NCI-H1436 (cell line): ENCODE measurements at places on chromosomes 2 and 18.

DNA sequence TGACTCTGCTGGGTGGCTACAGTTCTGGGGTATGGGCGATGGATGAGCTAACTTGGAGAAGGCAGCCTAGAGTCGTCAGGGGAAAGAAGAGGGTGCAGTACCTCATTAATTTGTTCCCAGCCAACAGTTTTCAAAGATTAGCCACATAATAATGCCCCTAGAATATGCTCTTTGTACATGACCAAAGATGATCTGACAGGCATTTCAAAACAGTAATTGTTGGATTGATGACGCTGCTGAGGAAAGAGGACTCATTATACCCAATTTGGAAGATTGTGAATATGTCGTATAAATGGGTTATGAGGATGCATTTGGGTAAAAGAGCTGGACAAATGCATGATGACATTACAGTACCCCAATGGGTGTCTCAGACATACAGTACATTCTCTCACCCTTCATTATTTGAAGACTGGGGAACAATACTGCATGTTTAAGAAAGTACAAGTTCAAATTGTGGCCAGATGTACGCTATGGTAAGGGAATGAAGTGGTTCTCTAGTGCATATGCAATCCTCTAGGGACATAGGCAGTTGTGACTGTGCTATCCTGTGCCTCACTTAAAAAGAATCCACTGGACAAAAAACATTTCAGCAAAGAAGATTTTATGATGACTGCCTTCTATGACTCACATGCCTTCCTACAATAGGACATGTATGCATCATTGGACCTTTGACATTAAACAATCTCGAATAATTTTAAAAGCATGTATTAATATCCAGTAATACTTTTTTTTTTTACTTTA lies 233.2 kb downstream of the CNTNAP5 start:
- no peak for DNase-seq

DNA sequence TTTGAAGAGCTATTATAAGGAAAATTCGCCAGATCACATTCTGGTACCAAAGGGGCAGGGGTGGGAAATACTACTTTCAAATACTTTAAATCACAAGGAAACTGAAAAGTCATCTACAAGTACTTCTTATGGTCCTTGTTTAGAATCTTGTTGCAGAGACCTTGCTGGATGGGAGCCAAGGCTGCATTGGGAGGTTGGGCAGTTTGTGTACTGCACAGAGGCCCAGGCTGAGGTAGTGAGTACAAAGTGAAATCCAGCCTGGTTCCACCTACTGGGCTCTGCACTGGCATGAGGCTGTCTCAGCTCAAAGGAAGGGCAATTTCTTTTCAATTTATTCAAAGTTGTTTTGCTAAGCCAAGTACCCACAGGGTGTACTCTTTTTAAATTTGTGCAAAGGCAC lies 140.3 kb upstream of the DLX2 start:
- DNase-seq: no peak

- no peak for DNase-seq
Measured at GRCh38 chr18:23401400-23402347, 51.4 kb upstream of the RIOK3 start.

- no peak for DNase-seq
Measured at GRCh38 chr2:67378555-67378954, 18.6 kb upstream of the ETAA1 start.

- DNase-seq: no peak
Measured at GRCh38 chr2:11938196-11938595, 191.8 kb downstream of the LPIN1 start.

DNA sequence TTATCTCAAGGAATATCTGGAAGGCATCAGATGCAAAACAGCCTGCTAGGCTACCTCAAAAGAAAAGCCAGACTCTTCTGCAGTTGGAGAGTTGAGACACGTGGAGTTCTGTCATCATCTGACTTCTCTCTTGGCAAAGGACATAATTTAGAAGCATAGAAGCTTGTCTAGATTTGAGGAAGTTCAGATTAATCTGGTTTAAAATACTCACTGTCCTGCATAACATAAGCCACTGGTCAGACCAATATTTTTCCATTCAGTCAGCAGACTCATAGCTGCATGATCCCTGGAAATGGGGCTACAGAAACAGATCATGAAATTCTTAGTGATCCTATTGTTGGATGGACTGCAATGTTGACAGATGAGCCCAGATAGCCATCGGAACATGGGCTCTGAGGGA lies 349.0 kb downstream of the TXNL1 start:
- no peak for DNase-seq

GRCh38 chr2:227351639-227352038 lies 26.6 kb downstream of the MFF start:
- DNase-seq: no peak

GRCh38 chr2:116319935-116320334 lies 1494.6 kb upstream of the DDX18 start:
- DNase-seq: no peak

DNA sequence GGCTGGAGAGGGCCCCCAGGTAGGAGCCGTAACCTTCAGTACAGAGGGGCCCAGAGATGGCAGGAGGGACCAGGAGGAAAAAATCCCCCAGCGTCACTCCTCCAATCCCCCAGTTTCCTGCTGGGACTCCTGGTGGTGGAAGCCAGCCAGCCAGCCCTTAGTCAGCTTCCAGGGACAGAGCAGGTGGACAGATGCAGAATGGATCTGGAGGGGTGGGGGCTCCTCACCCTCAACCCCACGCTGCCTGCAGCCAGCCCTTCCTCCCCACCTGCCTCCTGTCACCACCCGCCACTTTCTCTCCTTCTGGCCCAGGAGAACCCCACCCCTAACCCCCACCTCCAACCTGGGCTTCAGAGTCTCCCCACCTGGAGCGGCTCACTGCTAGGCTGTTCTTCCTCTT lies 21.1 kb downstream of the EMX1 start:
- no peak for DNase-seq

- no peak for DNase-seq
Measured at GRCh38 chr2:120552800-120553481, 182.7 kb upstream of the GLI2 start.

- no peak for DNase-seq
Measured at GRCh38 chr2:86022661-86023365, 82.9 kb downstream of the POLR1A start.

DNA sequence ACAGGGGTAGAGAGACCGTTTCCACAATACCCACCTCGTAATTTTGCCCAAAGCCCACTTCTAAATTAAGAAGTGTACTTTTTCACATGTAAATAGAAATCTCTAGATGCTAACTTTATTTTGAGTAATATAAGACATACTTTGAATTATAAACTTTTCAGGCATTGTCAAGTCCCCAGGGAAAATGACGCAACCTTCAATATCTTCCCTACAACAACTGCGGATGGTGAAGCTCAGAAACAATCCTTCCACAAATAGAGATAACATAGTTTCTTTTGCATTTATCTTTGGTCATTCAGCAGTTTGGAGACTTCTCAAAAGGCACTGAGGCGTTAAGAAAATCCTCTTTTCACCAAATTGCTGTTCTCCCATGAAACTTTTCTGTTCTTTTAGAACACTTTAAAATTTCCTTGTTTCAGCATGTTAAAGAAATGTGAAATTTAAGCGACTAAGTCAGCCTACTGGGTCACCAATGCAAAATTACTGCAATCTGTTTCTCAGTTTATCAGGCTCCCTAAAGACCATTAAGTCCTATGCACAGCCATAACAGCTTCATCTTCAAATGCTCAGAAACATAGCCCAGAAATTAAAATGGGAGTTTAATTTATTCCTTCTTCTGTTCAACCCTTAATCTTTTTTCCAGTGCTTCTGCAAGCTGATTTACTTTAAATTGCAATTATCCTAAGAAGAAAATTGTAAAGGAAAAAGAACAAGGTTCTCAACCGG lies 118.3 kb upstream of the DNAJC10 start:
- DNase-seq: no peak

GRCh38 chr2:173059971-173060461 lies 15.6 kb upstream of the MAP3K20 start:
- DNase-seq: no peak

DNA sequence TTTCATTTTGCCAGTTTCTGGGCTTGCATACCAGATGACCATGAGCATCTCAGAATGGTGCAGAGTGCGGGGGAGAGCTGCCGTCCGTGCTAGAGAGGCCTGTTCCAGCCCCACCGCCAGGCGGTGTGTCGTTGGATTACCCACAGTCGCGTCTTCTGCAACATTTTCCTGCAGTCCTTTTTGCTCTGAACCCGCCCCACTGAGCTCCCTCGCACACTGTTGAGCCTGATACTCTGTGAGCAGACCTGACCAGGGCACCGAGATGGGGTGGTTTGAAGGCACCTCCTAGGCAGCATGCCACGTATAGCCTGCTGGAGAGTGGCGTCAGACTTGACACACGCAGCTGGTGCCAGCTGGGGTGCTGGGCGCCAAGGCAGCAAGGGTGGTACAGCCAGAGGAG lies 18.1 kb downstream of the PPP1R7 start:
- DNase-seq: no peak

GRCh38 chr2:172381275-172382027 lies 45.9 kb upstream of the ITGA6 start:
- DNase-seq: no peak

GRCh38 chr18:9643549-9643948 lies 29.2 kb upstream of the PPP4R1 start:
- DNase-seq: no peak

GRCh38 chr18:55443776-55444175 lies 144.2 kb downstream of the TCF4 start:
- DNase-seq: no peak

GRCh38 chr2:64487256-64488049 lies 33.5 kb downstream of the LGALSL start:
- no peak for DNase-seq

GRCh38 chr2:26626606-26627005 lies 14.6 kb downstream of the CIB4 start:
- DNase-seq: no peak

DNA sequence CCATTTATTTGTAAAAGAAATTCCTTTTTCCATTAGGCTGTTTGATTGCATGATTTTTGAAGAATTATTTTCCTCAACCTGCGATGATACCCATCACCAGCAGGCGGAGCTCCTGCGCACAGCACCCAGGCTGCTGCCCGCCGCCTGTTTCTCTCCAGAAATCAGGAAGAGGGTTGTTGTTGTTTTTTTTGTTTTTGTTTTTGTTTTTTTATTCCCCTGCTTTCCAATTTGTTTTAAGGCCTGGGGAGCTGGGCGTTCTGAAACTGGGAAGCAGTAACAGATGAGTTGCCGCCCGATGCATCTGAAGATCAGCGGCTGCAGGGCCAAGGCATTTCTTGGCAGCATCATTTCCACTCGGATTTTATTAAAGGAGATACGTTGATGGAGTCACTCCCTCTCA lies 132.1 kb downstream of the MBP start:
- DNase-seq: peak; percentile 35

DNA sequence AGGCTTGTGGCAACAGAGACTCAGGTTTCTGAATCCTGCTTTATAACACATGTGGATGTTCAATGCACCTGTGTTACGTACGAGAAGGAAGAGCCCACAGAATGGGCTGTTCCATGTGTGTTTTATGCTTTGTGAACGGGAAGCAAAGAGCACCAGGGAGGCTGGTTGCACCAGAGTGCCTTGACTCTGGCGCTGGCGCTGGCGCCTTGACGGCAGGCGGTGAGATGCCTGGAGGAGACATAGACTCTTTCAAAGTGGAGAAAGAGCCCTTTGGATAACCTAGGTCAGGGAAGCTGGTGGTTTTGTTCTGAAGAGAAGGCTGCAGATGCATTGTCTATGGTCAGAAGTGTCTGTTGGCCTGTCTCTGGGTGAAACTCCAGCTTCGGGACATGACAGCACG lies 80.2 kb upstream of the APCDD1 start:
- DNase-seq: no peak

GRCh38 chr2:217585362-217585761 lies 417.4 kb downstream of the TNS1 start:
- DNase-seq: no peak

GRCh38 chr2:67840460-67841068 lies 222.2 kb downstream of the C1D start:
- DNase-seq: peak; percentile 32

- peak; percentile 62 for DNase-seq
Measured at GRCh38 chr18:56861244-56861643, 210.1 kb downstream of the WDR7 start.

DNA sequence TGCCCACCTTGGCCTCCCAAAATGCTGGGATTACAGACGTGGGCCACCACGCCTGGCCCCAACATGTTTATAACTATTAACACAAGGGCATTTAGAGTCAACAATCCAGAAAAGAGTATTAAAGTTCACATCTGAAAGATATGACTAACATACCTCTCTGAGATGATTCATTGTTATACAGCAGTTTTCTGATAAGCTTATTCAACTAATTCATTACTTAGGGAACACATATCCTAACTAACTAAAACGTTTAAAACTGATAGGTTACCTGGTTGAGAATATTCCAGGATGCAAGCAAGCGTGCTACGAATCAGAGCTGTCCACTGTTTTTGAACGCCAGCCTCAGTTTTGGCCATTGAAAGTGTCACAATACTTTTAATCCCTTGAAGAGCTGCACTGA lies 34.0 kb upstream of the STRN start:
- DNase-seq: no peak

- no peak for DNase-seq
Measured at GRCh38 chr2:67039058-67039457, 358.1 kb upstream of the ETAA1 start.

DNA sequence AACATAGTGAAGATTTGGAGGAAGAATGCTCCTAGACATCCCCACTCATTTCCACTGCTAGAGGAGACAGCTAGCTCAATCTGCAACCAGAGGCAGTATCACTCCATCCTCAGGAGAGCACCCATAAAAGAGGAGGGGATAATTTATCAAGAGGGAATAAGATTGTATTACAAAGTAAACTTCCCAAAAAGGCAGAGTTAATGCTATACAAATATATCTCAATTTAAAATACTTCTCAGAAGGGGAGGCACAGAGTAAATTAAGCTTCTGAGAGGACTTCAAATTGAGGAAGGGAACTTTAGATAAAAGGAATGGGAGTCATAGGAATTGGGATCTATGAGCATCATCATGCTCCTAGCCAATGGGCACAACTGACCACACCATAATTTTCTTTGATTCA lies 29.1 kb downstream of the EXOC6B start:
- no peak for DNase-seq

GRCh38 chr2:187390891-187391290 lies 57.2 kb downstream of the CALCRL start:
- DNase-seq: no peak

DNA sequence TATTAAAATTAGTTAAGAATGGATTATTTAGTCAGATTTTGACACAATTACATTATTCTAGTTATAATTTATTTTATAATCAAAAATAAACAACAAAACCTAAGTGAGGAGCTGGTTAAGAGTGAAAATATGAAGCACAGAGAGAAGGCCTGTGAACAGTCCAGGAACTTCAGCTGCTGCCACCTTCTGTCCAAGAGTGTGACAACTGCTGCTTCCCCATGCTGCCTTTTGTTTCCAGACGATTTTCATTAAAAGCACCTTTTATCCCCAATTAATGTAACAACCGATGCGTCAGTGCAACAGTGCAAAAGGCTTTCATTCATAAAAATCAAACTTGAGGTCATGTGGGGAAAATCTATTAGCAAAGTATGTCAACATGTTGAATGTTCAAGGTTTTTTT lies 363.6 kb downstream of the CTNNA2 start:
- no peak for DNase-seq

DNA sequence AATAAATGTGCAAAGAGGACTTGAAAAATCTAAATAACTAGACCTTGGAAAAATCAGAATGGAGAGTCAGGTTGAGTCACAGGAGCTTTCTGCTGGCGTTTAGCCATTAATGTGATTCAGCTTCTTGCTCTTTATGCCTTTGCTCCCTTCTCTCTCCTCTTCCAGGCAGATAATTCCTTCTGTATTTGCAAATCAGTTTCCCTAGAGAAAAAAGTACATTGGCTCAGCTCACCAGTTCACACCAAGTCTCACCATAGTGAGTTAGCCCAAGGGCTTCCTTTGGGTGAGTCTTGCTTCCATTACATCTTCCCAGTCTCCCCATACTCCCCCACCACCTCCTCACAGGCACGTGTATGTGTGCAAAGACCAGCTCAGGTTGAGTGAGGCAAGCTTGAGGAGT lies 73.6 kb downstream of the CYBRD1 start:
- no peak for DNase-seq
